ENCODE measurements at places on chromosomes 4 and X.
A peak's percentile ranks its signal among the peaks of the same experiment; 100 is the strongest.

GRCh38 chr4:8916906-8917305 is 45.3 kb upstream of the HMX1 start:
- no peak for DNase-seq

GRCh38 chrX:134622813-134623185 is 35.5 kb downstream of the PLAC1 start:
- no peak for DNase-seq

GRCh38 chrX:57172544-57172943 is 35.3 kb upstream of the SPIN2A start:
- no peak for DNase-seq

DNA sequence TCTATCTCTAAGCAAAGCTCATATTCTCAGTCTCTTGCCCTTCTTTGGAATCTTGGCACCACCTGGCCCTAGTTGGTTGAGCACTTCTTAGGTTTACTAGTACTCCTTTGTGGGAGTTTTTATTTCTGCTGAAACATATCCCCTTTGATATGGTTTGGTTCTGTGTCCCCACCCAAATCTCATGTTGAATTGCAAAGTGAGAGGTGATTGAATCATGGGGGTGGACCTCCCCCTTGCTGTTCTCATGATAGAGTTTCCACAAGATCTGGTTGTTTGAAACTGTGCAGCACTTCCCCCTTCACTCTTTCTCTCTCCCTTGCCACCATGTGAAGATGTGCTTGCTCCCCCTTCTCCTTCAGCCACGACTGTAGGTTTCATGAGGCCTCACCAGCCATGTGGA is 22.2 kb upstream of the SYNPO2 start:
- DNase-seq: no peak

GRCh38 chr4:183071222-183071621 is 27.8 kb upstream of the WWC2 start:
- DNase-seq: no peak

GRCh38 chrX:155959018-155959587 is 38.4 kb upstream of the IL9R start:
- DNase-seq: no peak

DNA sequence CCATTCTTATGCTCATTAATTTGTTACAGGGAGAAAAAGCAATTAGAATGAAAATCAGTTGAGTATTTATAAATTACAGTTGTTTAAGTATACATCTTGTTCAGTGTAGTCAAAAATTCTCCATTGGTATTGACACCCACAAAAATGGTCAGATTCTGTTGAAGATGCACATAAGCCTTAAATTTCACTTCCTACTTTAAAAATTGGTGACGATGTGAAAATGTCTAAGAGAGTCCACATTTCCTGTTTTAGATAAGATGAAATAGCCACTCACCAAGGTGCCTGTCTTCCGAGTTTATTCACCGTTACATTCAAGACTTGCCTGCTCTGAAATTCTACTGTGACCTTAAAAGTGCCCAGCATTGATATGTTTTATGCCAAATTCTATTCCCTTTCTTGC is 93.6 kb downstream of the GPR143 start:
- no peak for DNase-seq

DNA sequence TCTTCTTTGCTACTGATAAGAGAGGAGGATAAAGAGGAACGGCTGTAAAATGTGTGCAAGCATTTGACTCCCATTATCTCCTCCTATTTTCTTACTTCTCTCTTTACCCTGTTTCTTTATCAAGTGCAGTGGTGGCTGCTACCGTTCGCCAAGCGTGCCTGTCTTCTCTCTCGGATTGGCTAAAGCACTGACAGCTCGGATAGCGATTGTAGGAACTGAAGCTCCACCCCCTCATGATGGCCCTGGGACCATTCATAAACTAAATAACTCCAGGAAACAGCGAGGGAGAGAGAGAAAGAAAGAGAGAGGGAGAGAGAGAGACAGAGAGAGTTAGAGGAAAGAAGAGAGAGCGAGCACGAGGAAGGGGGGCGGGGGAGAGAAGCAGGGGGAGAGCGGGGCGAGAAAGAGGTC is 305 bp upstream of the MAB21L2 start:
- DNase-seq: no peak

DNA sequence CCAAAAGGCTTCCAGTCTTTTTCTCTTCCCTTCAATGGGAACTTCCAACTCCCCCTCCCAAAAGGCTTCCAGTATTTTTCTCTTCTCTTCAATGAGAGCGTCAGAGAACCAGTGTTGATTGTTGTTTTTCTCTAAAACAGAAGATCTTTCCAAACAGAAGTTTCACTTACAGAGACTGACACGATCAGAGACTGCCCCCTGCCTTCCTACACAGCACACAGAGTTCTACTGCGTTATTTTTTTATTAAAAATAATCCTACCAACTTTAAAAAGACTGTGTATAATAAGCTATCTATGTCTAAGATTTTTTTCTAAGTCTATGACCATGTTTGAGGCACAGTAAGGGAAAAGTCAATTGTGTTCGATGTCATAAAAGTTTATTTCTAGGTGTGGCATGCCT is 3.5 kb upstream of the HTR2C start:
- DNase-seq: no peak

DNA sequence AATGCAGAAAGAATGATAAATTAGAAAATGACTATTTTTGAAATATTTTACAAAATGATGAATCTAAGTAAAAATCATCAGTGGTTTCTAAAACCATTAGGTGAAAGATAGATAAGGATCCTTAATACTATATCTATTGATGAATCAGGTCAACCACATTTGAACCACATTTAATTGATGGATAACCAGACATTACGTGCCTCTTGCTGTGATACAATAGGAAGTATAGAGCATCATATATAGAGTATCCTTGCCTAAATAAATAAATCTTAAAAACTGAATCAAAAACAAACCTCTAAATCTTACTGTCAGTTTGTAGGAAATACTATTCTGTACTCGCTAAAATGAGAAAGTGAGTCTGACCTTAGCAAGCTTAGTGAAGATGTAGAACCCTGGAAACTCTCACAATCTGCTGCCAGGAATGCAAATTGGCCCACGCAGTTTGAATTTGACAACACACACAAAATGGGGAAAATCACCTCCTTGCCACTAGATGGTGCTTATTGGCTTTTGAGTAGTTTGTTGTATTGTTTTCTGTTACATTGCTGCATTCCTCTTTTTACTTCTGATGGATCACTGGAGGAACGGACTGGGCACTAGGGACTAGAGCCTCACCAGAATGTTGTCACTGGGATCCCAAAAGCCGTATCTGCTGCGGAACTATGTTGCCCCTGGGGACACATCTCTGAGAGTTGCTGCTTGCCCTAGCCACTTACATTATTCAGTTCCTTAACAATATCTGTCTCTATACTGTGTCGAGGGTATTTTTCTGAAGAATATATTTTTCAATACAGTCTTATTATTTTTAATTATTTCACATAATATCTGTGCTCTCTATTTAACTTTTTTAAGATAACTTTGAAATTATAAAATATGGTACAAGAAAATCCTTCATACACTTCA is 25.4 kb upstream of the SLAIN2 start:
- DNase-seq: peak; percentile 53

DNA sequence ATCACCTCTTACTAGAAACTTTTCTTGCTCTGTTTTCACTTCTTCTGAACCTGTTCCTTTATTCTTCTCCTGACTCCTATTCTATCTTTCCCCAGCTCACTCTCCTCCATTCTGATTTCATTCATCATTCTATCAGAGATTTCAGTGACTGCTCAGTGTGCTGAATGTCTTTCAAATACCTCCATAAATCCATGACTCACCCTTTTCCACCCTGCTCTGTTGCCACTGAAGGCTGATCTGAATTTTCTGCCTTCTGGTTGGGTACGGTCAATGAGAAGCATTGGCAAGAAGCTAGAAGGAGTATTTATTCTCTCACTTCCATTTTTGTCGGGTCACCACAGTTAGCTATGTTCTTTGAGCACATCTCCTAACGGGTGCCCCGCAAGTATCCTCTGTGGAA is 265.9 kb downstream of the CBLL2 start:
- no peak for DNase-seq

DNA sequence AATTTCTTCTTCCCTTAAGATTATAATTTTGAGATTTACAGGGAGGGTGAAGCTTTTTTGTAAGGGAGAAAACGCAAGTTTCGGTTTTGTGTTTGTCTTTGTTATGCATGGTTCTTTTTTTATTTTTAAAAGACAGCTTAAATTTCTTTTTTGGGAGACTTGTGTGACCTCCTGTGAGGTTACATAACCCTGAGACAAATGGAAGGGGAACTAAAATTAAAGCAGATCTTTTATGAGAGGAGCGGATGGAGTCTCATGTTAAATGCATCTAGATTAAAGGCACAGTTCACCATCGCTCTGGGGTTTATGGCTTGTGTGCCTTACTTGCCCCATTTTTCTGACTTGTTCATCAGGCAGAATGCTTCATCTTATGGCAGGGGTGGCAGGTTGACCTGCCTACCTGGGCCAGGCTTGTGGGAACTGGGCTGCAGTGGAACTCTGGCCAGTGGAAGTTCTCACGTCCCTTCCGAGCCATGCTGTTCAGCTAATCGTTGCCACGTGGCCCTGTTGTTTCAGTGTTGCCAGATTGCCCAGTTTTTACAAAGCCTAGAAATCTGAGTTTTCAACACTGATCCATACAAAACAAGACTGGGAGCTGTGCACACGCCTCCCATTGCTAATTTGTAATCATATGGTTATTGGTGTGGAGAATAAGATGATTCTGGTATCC is 291.8 kb downstream of the ARHGAP10 start:
- DNase-seq: no peak

DNA sequence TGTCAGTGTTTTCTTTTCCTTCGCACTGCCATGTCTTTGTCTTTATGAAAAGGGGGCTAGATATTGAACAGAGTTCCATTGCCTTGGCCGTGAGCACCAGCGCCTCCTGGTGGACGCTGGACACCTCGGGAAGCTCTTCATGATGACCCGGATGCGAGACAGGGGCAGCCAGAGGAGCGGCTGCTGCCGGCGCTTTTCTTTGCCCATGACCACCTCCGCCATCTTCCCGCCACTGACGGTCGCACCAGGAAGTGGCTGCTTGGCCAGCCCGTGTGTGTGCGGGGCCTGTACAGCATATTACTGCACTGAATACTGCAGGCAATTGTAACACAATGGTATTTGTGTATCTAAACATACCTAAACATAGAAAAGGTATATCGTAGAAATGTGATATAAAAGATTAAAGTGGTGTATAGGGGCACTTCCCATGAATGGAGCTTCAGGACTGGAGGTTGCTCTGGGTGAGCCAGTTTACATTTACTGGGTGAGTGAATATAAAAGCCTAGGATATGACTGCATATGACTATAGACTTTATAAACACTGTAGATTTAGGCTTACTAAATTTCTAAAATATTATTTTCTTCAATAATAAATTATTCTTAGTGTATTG is 15.8 kb upstream of the GRIA2 start:
- no peak for DNase-seq

- no peak for DNase-seq
These were observed 51.6 kb upstream of the WDR1 start for GRCh38 chr4:10168151-10168550.

DNA sequence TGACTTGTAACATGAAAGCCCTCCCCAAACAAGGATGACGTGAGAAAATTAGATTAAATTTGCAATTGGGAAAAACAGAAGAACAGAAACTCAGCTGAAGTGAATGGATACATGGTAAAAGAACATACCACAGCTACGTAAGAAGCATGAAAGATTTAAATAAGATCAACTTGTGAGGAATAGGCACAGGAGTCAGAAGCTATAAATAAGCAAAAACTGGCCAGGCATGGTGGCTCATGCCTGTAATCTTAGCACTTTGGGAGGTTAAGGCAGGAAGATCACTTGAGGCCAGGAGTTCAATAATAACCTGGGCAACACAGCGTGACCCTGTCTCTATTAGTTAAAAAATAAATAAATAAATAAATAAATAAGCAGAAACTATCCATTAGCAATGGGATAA is 33.6 kb upstream of the ZCCHC13 start:
- no peak for DNase-seq

- DNase-seq: no peak
These were observed 1.0 kb upstream of the PRDX4 start for GRCh38 chrX:23666282-23666681.

GRCh38 chrX:77436682-77437081 is 10.5 kb upstream of the FGF16 start:
- no peak for DNase-seq

DNA sequence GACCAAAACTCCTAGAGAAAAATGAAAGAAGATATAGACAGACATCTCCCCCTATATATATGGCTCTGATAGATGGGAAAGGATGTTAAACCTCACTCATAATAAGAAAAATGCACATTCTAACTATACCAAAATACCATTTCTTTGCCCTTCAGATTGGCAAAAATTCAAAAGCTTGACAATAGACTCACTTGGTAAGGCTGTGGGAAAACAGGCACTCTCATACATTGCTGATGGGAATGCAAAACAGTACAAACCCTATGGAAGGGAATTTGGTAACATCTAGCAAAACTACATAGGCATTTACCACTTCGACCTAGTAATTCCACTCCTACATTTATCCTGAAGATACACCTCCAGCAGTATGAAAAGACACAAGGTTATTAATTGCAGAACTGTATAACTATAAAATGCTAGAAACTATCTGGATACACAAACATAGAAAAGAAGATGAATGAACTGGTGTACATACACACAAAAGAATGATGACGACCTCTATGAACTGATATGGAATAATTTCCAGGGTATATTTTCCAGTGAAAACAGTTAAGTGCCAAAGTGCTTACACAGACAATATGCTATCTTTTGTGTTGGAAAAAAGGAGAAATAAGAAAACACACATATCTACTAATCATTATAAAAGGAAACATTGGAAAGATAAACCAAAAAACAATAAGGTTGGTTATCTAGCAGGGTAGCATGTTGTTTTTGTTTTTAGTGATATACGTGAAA is 48.5 kb downstream of the WDFY3 start:
- no peak for DNase-seq

GRCh38 chrX:19774905-19775304 is 112.5 kb downstream of the SH3KBP1 start:
- peak; percentile 37 for DNase-seq

GRCh38 chrX:15825936-15826335 is 28.7 kb downstream of the AP1S2 start:
- no peak for DNase-seq

- DNase-seq: no peak
These were observed 60.9 kb upstream of the TXK start for GRCh38 chr4:48194971-48195370.

GRCh38 chr4:176638992-176639391 is 153.7 kb downstream of the VEGFC start:
- no peak for DNase-seq

DNA sequence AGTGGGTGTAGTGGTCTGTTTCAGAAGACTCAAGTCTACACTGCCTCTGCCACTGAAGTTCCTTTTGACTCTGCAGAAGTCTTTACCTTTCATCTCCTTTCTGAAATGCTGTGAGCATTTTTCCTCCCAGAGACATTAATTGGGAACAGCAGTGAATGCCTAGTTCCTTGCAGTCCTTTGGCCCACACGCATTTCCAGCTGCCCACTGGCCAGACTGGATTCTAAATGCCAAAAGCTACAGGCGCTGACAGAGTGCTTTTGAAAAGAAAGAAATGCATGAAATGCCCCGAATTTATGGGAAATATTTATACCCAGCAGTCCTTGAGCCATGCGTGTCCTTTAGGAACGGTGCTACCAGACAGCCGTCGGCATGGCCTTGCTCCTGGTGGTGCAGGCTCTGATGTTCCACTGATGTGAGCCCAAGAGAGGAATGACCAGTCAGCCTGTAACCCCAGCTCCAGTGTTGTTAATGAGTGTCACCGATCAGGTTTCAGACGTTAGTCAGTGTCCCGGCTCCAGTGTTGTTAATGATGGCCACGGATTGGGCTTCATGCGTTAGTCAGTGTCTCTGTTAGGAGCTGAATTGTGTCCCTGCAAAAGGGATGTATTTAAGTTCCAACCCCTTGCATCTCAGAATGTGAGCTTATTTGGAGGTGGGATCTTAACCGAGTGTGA is 132.6 kb downstream of the TBL1X start:
- no peak for DNase-seq

Measured in CD4-positive, alpha-beta T cell treated with Interleukin-2 at 100 ng/mL for 4 hours (primary cell).